ENCODE measurements at places on chromosomes 5 and 9.
A peak's percentile ranks its signal among the peaks of the same experiment; 100 is the strongest.

DNA sequence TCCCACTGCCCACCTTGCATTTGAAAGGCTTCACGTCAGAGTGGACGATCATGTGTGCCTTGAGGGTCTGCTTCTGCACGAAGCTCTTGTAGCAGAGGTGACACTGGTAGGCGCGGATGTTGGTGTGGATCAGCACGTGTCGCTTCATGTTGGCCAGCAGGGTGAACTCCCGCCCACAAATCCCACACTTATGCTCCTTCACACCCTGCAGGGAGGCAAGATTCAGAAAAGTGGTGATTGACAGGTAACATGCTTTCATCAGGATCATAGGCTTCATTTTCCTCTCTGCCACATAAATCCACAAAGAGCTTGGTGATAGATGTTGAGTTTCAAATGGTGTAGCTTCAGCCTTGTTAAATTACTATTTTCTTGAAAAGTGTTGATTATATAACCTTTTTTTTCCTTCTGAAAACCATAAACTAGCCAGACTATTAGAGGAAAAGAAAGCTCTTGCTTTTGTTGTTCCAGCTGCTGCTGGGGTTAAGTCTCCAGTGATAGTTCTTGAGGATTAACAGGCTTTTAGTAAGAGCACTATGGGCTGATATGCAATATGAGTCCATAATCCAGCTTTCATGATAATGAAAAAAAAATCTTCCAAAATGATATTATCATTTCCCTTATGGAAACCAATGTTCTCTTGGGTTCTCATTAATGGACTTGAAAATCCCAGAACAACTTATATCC, 50.7 kb downstream of the ZNF366 start:
- DNase-seq = no peak

DNA sequence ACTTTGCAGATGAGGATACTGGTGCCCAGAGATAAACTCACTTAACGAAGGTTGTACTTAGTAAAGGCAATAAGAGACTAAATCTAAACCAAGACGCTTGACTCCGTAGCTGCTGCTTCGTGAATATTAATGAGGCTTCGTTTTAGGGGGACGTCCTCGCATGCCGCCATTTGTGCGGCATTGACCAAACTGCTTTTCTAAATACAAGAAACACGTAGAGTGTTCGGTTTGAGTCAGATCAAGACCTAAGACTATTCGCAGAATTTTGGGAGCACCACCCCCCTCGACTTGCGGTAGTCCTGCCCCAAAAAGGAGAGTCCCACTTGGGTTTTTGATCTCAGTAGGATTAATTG, 1.1 kb downstream of the NPM1 start:
- DNase-seq = no peak

DNA sequence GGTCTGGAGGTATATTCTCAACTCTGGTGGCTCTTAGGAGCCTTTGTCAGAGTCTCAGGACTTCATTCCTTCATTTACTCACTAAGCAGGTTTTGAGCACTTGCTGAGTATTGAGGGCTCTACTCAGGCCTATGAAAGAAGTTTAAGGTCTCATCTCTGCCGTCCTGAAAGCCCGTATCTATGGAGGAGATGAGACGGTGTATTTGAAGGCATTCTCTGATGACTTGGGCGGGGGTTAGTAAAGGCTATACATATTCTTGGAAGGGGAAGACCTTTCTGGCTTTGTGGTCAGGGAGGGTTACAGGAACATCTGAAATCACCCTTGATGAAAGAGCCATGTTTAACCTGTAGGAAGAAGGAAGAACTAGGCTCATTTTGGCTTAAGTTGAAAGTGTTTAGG, 21.9 kb downstream of the RASGRF2 start:
- DNase-seq = no peak

DNA sequence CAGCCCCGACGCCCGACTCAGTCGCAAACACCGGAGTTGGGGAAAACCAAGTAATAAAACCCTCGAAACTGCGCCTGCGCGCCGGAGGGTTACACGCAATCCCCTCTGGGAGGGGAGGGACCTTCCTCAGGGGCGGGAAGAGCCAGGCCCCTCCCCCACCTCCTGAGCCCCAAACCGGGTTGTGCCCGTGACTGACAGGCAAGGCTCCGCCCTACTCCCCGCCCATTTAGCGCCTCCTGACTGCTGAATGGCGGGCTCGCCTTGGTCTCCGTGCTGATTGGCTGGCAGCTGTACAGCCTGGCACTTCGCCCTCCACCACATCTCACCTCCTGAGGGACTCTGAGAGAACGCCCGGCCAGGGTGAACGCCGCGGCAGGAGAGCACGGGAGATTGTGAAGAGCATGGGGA, at the start of gene PRDM9:
PRDM9 (plus strand) TSS at position 332 of the 408 bp plus-strand sequence. CDS start 1,425 bp downstream, outside the sequence.
- peak; percentile 62 for DNase-seq

DNA sequence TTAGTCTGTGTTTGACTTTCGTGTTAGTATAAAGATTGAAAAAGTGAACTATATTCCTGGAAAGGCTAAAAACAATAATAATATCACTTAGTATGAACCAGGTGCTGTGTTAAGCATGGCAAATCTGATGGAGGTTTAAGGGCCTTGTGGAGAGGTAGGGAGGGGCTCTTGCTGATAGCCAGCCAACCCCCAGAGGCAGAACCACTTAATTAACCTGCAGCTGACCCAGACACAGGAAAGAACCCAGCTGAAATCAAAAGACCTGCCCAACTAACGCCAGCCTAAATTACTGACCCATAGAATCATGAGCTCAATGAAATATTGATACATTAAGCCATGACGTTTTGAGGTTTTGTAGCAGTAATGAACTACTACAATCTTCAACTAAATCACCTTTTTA, 28.3 kb upstream of the TAF1L start:
- DNase-seq = no peak

GRCh38 chr5:126878634-126879033, 101.7 kb downstream of the LMNB1 start:
- DNase-seq = no peak

- DNase-seq = peak; percentile 27
Observed at GRCh38 chr5:173645437-173645807, 29.0 kb upstream of the BOD1 start.

DNA sequence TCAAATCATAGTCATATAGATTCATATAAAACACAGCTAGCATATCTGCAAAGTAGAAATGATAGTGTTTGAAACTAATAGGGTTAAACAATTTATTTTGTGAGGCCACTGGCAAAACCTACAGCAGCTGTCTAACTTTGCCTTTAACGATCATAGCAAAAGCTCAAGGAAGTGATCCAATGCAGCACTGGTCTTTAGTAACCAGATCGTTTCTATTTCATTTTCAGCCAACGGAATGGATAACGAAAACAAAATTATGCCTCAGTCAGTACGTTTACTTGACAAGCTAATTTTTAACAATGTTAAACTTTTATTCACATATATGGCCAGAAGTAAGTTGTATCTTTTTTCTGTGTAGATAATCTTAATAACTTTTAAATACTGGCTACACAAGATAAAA, 17.7 kb downstream of the MLLT3 start:
- DNase-seq = no peak

DNA sequence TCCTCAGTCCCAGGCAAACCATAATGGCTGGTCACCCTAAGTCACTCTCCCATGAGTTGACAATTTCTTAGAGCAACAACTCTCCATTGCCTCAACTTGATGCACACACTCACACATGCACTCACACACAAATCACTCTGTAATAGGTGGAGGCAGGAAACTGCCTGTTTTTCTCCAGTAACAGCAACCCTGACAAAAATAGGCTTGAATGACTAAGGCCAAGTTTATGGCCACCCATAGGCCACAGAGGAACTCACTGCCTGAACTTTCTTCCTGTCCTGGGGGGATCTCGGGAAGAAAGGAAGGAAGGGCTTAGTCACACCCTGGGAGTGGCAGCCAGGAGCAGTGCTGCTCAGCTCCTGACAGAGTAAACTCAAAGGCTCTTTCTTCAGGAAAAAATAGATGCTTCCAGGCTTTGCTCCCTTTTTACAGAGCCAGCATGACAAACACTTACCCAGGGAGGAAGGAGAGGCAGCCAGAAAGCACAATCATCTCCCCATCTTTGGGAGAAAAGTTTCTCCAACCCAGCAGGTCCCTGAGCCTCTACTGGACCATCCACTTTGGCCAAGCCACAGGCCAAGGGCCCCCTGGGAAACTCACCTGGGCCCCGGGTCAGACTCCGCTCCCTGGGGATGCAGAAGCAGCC, 368 bp downstream of the SH3TC2 start:
- DNase-seq = peak; percentile 95

GRCh38 chr9:88722753-88723152, 187.8 kb downstream of the NXNL2 start:
- DNase-seq = no peak

DNA sequence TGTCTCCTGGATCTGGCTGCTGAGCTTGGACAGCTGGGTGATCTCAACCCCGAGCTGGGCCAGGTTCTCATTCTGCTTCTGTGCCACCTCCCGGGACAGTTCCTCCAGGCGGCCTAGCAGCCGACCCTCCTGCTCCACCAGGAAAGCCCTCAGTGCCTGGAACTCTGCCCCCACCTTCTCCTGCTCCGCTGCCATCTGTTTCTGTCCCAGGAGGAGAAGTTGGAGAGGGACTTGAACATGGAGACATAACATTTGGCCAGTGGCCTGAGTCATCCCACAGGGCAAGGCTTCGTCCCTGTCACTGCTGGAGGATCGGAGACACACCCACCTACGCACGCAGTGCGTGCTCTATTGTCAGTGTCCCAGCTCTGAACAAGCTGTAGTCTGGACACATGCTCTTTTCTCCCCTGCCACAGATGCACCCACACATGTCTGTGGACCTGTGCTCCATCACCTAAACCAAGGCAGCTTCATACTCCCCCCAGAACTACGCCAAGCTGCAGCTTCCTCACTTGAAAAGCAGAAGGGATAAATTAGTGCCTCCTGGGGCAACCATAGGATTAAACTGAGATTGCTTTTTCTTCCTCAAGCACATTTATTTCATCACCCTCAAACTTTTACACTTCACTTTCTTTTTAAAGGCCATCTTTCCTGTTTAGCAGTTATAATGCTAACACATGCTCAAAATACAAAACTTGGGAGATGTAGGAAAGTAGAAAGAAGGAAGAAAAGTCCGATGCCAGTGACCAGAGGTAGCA, 4.9 kb downstream of the TRIM7 start:
- DNase-seq = no peak

DNA sequence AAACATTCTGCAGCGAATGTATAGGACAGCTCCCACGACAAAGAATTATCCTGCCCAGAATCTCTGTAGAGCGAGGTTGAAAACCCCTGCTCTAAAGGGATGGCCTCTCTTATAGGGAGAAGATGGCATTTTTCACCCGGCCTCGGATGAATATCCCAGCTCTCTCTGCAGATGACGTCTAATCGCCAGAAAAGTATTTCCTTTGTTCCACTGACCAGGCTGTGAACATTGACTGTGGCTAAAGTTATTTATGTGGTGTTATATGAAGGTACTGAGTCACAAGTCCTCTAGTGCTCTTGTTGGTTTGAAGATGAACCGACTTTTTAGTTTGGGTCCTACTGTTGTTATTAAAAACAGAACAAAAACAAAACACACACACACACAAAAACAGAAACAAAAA, 17.4 kb upstream of the RARS1 start:
- DNase-seq = peak; percentile 87

DNA sequence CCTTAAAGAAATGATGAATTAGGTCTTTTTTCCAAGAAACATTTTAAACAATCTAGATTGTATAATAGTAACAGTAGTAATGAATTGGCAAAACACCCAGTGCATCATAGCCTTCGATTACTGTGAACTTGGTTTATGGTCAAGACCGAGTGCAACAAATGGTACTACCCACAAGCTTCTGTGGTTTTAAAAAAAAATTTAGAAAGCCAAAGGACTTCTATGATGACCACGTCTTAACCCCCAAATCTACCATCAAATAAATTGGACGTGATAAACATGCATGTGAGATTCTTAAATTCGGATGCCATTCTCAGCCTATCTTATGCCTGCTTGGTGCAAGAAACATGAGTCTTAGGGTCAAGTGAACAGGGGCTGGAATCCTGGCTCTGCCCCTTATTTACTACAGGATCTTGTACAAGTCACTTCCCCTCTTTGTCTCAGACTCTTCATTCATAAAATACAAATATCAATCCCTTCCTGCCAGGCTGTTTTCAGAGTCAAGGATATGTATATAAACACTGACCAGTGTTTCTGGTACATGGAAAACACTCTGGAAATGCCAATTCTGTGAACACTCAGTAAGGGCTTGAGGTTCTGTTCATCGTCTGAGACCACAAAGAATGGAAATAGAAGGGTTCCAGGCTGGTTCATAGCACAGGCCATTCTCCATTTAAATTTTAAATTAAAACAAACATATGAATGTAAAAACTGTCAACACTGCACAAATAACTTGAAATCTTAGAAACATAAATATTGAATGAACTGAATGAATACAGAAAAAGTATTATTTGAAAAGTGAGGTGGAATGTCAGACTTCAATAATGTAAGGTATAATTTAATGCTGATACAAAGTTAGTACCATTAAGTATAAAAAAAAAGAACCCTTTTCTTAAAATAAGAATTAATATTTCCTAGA, 107.8 kb downstream of the NR6A1 start:
- DNase-seq = no peak

DNA sequence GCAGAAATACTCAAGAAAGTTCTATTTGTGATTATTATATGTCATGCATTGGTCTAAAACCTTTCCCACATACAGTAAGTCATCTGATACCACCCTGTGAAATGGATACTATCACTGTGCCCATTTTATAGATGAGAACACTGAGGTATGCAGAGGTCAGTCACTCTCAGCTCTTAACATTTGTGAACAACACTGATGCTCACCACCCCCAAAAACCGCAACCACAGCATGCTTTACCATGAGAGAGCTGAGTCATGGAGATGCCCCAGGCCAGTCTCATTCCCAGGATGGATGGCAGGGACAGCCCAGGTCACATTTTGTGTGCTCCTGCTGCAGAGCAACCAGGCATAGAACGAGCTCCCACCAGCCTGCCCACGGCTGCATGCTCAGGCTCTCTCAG, 53.5 kb upstream of the IRX1 start:
- DNase-seq = no peak

Data from fibroblast of skin of right biceps (primary cell).